ENCODE measurements at places on chromosomes 11 and 22. TPM values are rescaled to one million over a fixed set of nuclear protein-coding genes. Genes with fewer than 3 reads are reported as not detected.

Gene ARAP1
- total RNA-seq, result 69.8 TPM

Gene SYTL2
- 24.3 TPM for total RNA-seq

Gene DLG2
- total RNA-seq, result 1.4 TPM

Gene MTMR2
- total RNA-seq, result 46.5 TPM

Gene RAB36
- 1.1 TPM for total RNA-seq

Data from regular cardiac myocyte (primary cell).